EH (cell line): ENCODE measurements at places on chromosomes 7 and 10.

GRCh38 chr7:37686556-37687345 is 3.2 kb downstream of the GPR141 start:
- no peak for DNase-seq

DNA sequence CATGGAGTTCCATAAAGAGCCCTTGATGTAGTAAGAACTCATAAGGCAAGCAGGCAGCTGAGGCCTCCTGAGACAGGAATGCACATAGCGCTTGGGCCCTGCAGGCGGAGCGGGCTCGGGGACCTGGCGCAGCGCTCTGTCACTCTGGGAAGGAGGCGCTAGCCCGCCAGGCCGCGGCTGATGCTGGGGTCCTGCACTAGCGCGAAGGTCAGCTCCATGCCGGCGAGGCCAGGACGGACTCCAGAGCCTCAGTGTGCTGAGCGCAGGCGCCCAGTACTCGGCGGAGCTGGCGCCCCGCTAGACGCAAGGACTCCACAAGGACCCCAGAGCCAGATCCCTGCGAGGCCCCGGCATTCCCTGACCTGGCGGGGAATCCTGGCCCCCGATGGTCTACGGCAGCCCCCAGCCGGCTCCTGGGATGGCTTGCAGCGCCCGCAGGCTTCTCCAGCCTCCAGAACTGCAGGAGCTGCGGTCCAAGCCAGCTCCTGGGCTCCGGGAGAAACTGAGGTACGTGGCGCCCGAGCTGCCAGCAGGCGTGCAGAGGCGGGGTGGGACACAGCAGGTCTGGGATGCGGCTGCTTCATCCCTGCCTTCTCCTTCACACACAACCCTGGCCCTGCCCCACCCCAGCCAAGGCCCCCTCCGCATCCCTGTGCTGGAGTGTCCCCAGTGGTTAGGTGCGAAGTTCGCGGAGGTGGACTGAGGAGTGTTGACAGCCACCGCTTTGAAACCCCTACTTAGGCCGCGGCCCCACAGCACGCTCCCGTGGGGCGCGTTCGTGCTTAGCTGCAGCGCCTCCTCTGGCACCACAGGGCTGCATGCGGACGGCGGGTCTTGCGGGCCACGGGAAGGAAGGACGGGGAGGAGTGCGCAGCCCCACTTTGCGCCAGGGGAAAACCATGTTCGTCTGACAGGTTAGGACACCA is 761.5 kb upstream of the POM121L12 start:
- no peak for DNase-seq

- DNase-seq: peak; percentile 93
These were observed 126.5 kb downstream of the CUBN start for GRCh38 chr10:17003151-17003550.

GRCh38 chr7:137731436-137731835 is 115.3 kb downstream of the DGKI start:
- DNase-seq: peak; percentile 67

- DNase-seq: peak; percentile 83
These were observed 23.9 kb downstream of the SCD start for GRCh38 chr10:100370714-100371481.

GRCh38 chr7:157432541-157432956 is 95.7 kb downstream of the DNAJB6 start:
- peak; percentile 87 for DNase-seq

GRCh38 chr10:59019603-59020002 is 156.8 kb upstream of the PHYHIPL start:
- DNase-seq: no peak

DNA sequence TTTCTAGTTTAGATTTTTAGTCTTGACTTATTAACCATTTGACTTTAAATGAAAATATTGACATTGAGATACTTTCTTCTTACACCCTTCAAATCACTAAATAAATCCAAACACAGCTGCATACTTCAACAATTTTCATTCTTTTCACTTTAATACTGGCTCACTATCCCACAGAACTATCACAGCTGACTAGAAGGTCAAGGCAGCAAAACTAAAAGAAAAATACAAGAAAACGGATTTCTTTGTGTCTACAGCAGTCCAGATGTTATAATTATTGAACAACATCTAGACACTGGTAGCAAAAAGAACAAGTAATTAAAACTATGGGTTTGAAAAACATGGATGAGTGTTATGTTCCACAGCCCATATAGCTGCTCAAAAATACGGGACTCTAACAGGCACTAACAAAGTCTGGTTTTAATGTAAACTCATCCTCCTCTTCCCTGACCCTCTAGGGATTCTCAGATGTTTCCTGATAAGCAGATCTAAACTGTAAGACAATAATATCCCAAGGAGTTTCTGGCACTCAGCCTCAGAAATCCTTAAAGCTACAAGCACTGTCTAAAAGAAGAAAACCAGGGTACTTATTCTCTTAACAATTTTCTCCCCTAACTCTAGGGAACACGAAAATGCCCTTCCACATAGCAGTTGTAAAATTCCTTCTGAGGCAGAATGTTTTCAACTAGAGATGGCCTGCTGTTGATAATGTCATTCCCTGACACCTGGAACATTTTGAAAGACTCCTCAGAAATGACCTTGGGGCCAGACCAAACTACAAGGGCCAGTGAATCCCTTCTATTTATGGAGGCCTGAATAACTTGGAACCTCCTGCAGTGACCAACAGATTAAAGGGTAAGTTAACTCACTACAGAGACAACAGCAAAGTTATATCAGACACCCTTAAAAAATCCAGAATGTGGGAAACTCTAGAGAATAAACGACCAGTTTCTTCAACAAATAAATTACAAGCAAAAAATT is 12.8 kb downstream of the DNMBP start:
- DNase-seq: peak; percentile 80
